COLO829 (cell line): ENCODE measurements at places on chromosomes 1 and 21.

GRCh38 chr1:89025928-89026327 is 3.3 kb upstream of the GBP3 start:
- no peak for DNase-seq

GRCh38 chr1:164754088-164754600 is 195.2 kb downstream of the PBX1 start:
- no peak for DNase-seq

- DNase-seq, result no peak
Observed at GRCh38 chr1:3480369-3480719, 25.9 kb downstream of the ARHGEF16 start.

- no peak for DNase-seq
Observed at GRCh38 chr21:38351176-38351959, 94.6 kb downstream of the KCNJ15 start.

DNA sequence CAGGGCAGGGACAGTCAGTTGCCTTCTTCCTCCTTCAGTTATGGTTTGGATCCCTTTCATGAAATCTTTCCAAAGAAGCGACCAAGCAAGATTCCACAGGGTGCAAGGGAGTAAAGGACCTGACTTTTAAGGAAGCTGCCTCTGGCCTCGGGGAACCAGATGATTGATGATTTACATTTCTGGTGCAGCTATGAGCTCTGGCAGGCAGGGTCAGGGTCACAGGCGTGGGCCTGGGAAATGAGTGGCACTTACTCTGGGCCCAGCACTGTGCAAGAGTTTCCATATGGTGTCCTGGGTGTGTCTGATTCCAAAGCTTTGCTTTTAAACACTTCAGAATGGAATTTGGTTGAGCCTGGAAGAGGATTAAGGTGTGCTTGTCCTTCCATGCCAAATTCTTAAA is 7.2 kb upstream of the CRABP2 start:
- DNase-seq, result no peak

DNA sequence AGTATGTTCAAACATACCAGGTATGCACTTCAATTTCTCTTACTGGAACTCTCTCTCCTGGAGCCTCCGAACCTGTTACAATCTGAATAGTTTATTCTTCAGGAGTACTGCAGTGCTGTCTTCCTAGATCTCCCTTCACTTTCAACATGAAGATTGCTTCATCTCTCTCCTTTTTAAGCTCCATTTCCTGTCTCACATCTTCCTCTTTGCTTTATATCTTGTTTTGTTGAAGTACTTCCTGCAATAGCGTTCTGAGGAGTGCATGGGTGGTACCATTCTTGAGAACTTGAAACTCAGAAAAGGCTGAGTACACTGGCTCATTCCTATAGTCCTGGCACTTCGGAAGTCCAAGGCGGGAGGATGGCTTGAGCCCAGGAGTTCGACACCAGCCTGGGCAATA is 15.7 kb upstream of the C1orf146 start:
- no peak for DNase-seq

DNA sequence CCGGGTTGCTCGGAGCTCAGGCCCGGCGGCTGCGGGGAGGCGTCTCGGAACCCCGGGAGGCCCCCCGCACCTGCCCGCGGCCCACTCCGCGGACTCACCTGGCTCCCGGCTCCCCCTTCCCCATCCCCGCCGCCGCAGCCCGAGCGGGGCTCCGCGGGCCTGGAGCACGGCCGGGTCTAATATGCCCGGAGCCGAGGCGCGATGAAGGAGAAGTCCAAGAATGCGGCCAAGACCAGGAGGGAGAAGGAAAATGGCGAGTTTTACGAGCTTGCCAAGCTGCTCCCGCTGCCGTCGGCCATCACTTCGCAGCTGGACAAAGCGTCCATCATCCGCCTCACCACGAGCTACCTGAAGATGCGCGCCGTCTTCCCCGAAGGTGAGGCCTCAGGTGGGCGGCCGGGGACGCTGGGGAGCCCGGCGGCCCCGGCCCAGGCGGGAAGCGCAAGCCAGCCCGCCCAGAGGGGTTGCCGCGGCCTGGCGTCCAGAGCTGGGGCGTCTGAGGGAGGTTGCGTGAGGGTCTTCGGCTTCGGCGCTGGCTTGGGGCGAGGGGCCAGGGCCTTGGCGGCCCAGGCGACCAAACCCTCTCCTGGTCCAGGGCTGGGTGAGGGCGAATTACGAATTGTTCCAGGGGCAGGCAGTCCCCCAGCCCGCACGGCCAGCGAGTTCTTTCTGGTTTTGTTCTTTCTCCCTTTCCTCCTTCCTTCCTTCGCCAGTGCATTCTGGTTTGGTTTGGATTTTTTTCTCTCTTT is 805 bp downstream of the SIM2 start:
- DNase-seq, result no peak

GRCh38 chr1:230832476-230832875 is 35.8 kb downstream of the C1orf198 start:
- DNase-seq, result no peak

GRCh38 chr1:67831850-67832513 is 1.3 kb downstream of the GNG12 start:
- DNase-seq, result peak; percentile 93

- no peak for DNase-seq
Observed at GRCh38 chr1:209134001-209134400, 449.5 kb upstream of the CAMK1G start.

DNA sequence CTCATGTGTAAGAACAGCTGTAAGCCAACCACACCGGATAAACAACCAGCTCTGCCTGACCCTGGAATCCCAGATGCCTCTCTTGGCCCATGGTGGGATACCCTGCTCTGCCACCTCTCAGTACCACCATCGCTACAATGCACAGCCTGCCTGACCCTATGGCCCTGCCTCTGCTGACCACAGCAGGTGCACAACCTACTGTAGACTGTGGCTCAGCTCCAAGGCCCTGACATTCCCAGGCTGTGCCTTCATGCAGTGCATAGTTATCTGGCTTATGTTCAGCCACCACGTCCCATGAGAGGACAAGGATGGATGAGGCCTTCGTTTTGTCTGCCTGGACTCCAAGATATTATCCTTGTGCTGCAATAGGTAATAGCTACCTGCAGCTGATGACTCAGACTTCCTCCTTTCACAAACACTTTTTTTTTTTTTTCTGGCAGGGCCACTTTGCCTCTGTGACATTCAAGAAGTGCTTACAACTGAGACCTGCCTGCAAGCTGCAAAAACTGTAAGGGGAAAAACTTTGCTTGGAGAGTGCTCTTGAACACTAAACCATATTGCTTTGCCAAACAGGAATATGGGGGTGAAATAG is 177.7 kb downstream of the URB2 start:
- DNase-seq, result no peak
